ENCODE measurements at places on chromosomes 2 and 18. TPM values are rescaled to one million over a fixed set of nuclear protein-coding genes. Genes with fewer than 3 reads are reported as not detected.
A peak's percentile ranks its signal among the peaks of the same experiment; 100 is the strongest.

- no peak for DNase-seq
Observed at GRCh38 chr2:3039188-3040065, 338.2 kb downstream of the EIPR1 start.

DNA sequence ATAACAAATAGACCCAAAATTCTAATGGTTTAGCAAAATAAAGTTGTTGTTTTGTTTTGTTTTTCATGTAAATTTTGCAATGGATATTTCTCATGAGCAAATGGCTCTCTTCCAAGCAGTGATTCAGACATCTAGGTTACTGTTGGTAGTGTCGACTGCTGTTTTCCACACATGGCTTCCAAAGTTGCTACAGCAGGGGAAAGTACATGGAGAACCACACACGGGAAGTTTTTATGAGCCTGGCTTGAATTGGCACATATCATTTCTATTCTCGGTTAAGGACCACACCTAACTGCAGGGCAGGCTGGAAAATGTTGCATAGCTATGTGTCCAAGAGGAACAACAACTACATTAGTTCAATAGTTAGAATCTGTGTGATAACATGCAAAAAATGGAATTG, 262.1 kb downstream of the GALNT13 start:
- DNase-seq, result no peak

Gene REG1B
- total RNA-seq, result not detected

GRCh38 chr2:48756289-48756688, 765 bp upstream of the LHCGR start:
- no peak for DNase-seq

- DNase-seq, result no peak
Observed at GRCh38 chr2:3138621-3139020, 239.0 kb downstream of the EIPR1 start.

DNA sequence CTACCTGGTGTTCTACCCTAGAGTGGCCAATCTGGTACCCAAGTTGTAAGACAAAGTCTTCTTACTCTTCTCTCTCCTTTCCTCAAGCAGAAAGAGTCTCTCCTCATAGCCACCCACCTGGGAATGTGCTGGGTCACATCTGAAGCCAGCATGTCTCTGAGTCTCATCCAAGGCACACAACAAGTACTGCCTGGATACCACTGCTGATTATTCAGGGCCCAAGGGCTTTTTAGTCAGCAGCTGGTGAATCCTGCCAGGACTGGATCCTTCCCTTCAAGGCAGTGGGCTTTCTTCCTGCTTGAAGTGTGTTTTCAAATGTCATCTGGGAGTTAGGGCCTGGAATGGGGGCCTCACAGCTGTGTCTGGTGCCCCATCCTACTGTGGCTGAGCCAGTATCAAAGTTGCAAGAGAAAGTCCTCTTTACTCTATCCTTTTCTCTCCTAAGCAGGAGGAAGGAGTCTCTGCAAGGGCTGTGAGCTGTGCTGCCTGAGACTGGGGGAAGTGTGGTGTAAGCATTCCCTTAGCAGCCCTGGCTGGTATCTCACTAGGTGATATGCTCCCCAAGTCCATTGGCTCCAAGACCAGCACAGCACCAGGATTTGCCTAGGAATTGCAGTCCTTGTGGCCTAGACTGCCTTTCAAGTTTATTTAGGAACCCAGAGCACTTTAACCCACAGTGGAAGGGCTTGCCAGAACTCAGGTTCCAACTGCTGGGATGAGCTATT, 27.2 kb downstream of the OXER1 start:
- DNase-seq, result no peak

DNA sequence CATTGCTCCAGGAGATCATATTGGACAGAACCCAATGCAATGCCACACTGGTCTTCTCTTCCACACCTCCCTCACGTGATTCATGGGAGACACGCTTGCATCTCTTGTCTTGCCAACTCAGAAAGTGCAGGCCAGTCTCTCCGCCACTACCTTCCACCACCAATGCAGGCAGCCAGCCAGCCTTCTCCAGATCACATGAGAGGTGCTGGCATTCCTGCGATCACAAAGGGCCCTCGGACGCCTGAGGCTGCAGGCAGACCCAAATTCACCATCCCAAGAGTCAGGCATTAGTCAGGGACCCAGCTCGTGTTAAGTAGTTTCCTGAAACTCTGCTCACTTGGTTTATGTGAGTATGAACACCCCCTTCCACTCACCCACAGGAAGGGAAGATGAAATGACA, 437.0 kb upstream of the ETAA1 start:
- DNase-seq, result no peak

DNA sequence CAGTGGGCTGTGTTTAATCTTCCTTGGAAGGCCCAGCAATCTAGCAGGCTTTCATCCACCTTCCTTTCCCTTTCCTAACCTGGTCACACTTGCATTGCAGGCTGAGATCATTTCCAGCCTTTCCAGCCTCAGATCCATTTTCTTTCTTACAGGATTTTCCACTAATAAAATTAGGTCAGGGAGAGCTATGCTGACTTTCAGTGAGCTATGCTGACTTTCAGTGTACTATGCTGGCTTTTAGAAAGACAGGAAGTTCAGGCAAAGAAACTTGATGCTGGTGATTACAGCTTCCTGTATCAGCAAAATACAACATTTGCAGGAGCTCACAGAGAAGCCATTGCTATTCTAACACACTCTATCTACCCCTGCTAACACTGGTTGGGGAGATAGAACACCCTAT, 735.0 kb downstream of the CCDC85A start:
- DNase-seq, result no peak

- DNase-seq, result no peak
Observed at GRCh38 chr2:200399046-200399445, 92.6 kb downstream of the SPATS2L start.

DNA sequence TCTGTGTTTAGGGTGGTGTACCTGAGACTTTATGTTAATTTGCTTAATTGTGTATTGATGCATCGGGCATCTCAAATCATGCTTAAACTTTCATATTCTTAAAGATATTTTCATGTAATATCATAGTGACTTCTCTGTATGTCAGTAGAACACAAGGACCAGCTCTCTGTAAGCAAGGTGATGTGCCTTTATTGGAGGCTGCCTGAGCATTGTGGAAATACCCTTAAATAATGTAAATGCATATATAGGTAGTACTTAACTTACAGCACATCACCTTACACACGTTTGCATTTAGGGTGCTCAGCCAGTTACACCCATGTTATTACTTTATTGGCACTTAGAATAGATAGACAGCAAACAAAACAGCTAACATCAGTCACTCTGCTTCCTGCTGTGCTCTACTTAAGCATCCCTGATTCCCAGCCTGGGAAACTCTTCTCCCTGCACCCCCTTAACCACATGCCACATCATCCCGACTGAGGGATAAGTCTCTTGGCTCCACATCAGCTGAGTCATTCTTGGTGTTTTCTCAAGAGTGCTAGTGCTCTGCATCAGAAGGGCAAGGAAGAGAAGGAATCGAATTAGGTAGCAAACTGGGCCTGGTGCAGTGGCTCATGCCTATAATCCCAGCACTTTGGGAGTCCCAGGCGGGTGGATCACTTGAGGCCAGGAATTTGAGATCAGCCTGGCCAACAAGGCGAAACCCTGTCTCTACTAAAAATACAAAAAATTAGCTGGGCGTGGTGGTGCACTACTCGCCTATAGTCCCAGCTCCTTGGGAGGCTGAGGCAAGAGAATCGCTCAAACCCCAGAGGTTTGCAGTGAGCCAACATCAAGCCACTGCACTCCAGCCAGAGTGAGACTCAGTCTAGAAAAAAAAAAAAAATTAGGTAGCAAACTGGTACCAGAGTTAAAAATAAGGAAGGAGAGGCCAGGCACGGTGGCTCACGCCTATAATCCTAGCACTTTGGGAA, 108.7 kb downstream of the MAP3K20 start:
- DNase-seq, result no peak

Gene CXCR2
- total RNA-seq, result 0.32 TPM

Gene SCN1A
- not detected for total RNA-seq

Gene CYP27C1
- not detected for total RNA-seq

- DNase-seq, result no peak
Observed at GRCh38 chr2:31216734-31217133, 581 bp downstream of the CAPN14 start.

- peak; percentile 54 for DNase-seq
Observed at GRCh38 chr2:69566669-69567068, 76.9 kb downstream of the AAK1 start.

Gene NOP58
- 180 TPM for total RNA-seq

- DNase-seq, result no peak
Observed at GRCh38 chr2:222569826-222570225, 86.1 kb downstream of the FARSB start.

Gene EN1
- not detected for total RNA-seq

GRCh38 chr2:173415431-173416381, 61.0 kb downstream of the CDCA7 start:
- DNase-seq, result no peak

Gene SUPT7L
- 23.7 TPM for total RNA-seq

Gene ERFE
- 0.07 TPM for total RNA-seq

GRCh38 chr2:22904126-22904684, 480.8 kb upstream of the KLHL29 start:
- DNase-seq, result peak; percentile 46

Gene TSPYL6
- total RNA-seq, result not detected

- no peak for DNase-seq
Observed at GRCh38 chr2:239557516-239557915, 156.7 kb upstream of the HDAC4 start.

Gene RNU2-63P
- 8.5 TPM for total RNA-seq

DNA sequence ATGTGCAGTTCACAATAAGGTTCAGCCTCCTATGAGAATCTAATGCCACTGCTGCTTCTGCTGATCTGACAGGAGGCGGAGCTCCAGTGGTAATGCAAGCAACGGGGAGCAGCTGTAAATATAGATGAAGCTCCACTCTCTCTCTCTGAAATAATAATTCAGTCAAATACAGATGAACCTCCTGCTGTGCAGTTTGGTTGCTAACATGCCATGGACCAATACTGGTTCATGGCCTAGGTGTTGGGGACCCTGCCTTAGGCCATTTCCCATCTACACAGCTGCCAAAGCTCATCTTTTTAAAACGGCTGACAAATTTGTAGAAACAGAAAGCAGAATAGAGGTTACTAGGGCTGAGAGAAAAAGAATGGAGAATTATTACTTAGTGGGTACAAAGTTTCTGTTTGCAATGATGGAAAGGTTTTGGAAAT, 10.7 kb upstream of the HNRNPA3 start:
- DNase-seq, result no peak

Gene POTEJ
- not detected for total RNA-seq

GRCh38 chr2:157733263-157733662, 104.6 kb upstream of the ACVR1C start:
- DNase-seq, result no peak

DNA sequence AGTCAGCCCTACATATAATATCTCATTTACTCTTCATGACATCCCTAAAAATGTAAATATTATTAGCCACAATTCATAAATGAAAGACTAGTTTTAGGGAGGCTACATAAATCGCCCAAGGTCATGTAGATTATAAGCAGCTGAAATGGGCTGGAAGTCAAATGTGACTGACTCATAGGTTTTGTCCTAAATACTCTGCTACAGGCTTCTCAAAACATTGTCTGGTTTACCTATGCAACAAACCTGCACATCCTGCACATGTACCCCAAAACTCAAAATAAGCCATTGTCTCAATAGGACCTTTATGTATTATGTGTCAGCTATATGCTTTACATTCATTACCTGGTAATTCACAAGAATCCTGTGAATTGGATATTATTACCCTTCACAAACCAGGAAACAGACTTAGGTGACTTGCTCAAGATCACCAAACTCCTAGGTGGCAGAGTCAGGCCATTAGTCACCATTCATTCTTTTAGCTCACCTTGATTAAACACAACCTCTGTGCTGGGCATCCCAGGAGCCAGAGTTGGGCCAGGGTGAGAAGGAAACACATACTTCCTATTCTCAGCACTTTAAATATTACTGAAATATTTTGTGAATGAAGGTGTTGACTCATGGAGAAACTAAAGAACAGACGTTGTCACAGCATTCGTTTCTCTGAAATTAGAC, 69.4 kb upstream of the CPO start:
- no peak for DNase-seq

Gene RNF125
- total RNA-seq, result 21.6 TPM

DNA sequence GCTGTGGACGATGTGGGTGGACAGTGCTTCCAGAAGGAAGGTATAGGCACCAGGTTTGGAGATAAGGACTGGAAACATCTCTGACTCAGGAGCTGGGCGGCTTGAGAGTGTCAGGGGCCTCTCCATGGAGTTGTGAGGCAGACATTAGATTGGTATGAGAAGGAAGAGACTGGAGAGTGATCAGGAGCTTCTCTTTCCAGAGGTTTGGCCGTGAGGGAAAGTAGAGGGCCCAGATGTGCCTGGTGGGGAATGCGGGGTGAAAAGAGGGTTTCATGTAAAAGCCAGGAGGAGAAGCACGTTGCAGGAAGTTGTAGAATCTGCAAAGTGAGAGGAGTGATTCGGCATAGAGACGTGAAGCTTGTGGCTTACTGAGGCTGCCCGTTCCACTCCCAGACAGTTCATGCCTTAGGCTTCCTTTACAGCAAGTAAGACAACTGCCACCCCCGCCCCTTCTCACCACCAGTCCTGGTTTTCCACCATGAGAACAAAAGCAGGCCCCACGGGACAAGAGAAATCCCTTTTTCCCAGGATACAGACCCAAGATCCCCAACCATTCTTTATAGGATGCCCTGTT, 166.3 kb upstream of the HDAC4 start:
- DNase-seq, result no peak

- no peak for DNase-seq
Observed at GRCh38 chr2:120441351-120441700, 95.4 kb downstream of the INHBB start.

DNA sequence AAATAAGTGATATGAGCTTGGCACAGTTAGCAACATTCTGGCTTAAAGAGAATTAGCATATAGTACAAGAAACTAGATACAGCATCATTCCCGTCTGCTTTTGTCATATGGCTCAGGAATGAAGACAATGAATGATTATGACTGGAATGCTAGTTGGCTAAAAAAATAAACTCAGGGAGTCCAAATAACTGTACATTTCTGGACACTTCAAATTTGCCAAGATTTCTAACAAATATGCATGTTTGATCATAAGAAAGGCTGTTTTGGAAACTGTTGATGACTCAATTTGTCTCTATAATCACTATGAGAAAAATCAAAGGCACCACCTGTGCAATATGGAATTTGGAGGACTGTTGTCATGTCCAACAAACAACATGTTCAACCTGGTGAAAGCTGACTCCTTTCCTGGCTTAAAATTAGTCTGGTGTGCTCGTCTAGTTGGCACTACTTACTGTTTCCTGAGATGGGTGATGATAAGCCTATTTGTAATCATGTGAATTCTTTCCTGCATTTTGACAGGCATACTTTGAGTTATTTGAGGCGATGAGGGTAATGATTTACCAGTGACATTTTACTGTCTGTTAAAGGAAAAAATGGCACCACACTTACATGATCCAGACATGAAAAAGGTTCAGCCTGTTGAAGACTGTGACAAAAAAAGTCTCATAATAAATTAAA, 133.9 kb upstream of the CDH20 start:
- DNase-seq, result no peak

Measured in activated CD4-positive, alpha-beta T cell treated with anti-CD3 and anti-CD28 coated beads for 36 hours (primary cell).